ENCODE measurements at places on chromosomes 7 and 10. TPM values are rescaled to one million over a fixed set of nuclear protein-coding genes. Genes with fewer than 3 reads are reported as not detected.

DNA sequence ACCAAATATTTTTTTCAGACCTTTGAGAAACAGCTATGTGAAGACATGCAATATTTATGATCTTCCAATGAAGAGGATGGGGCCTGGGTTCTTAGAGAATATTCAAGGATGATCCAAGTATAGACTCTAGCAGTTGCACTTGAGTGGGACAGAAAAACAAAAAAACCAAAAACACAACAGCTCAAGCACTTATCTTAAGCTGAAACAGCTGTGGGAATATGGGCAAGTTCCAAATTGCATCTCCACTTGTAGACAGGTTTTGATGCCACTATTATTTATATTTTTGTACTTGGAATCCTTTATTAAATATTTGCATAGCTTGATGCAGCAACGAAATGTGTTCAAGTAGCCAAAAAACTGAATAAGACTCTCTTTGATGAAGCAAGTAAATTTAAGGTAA is 2.2 kb upstream of the PDK4 start:
- no peak for DNase-seq

Gene FLNC
- 703 TPM for total RNA-seq

- no peak for DNase-seq
These were observed 193.5 kb downstream of the MGMT start for GRCh38 chr10:129660569-129660968.

DNA sequence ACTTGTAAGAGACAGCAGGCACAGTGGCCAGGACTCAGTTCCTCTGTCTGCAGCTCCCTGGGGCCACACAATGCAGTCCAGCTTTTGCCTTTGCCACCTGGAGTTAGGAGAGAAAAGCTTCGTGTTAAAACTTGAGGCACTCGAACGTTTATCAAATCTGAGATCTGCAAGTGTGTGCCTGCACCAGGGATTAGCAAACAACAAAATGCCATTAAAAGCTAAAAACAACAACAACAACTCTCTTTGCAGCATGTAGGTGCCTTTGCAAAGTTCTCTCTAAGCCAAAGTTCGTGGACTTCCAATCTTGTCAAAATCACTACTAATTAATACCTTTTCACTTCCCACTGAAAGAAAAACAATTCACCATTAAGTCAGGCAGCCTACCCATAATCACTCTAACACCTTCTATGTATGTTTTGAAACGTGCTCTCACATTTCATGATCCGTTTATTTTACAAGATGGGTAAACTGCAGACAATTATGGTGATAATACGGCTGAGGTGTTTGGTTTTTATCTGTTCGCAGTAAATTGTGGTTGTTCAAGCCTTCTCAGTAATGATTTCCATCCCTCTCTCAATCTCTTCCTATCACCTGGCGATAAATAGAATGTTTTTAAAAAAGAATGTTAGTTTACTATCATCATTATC is 36.2 kb upstream of the SDK1 start:
- no peak for DNase-seq

DNA sequence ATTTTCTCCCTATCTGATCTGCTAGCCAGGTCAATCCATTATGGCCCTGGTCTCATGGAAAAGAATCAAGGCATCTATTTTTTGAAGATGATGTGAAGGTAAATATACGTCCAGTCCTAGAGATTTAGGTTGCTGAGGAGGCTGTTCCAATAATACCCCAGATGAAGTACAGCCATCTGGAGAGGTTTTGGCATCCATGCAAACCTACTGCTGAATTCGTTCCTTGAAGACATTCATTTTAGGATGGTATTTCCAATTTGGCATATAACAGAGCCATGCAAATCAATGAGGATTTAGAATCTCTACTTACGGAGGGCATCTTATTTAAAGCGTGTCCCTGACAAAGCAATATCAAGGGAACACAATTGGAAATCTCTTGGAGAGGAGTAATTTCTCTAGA is 465.5 kb downstream of the KCNMA1 start:
- no peak for DNase-seq

- no peak for DNase-seq
These were observed 108.8 kb downstream of the NPY start for GRCh38 chr7:24392774-24393173.

DNA sequence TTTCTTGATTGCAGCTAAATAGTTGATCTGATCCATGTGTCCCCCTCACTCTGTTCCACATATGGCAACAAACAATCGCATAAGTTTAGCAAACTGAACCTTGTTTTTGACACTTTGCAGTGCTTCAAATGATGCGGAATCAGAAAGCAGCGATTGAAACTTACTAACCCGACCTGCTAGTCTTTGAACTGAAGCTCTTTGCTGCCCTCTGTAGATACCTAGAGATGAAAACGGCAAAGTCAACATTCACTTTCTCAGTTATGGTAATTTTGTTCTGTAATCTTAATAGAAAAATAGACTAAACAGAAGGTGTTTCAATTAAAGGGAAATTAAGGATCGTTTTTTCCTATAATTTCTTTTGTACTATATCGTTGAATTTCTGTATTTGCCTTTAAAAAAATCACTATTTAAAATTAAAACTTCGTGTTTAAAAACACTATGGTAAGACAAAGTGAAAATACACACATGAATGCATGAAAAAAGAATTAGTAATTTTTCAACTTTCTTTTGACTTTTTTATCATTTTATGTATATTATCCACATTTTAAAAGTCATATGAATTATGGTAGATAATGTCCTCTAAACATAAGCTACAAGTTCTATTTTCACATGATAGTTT is 276.5 kb downstream of the MAGI2 start:
- DNase-seq: peak; percentile 71

DNA sequence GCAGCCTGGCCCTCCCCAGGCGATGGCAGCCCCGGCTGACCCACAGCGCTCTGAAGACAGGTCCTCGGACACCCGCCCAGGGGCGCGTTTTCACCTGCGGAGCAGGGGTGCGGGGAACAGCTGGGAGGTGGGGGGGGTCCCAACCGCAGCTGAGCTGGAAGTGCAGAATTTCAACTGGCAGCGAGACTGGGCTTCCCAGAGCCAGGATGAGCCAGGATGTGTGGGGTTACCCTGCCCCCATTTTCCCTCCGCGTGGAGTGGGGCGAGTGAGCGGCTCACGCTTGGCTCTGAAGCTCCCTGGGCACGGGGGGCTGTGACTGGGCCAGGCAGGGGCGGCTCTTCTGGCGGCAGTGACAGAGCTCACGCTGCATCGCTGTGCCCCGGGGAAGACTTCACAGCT is 70.2 kb downstream of the DNAJB6 start:
- no peak for DNase-seq

DNA sequence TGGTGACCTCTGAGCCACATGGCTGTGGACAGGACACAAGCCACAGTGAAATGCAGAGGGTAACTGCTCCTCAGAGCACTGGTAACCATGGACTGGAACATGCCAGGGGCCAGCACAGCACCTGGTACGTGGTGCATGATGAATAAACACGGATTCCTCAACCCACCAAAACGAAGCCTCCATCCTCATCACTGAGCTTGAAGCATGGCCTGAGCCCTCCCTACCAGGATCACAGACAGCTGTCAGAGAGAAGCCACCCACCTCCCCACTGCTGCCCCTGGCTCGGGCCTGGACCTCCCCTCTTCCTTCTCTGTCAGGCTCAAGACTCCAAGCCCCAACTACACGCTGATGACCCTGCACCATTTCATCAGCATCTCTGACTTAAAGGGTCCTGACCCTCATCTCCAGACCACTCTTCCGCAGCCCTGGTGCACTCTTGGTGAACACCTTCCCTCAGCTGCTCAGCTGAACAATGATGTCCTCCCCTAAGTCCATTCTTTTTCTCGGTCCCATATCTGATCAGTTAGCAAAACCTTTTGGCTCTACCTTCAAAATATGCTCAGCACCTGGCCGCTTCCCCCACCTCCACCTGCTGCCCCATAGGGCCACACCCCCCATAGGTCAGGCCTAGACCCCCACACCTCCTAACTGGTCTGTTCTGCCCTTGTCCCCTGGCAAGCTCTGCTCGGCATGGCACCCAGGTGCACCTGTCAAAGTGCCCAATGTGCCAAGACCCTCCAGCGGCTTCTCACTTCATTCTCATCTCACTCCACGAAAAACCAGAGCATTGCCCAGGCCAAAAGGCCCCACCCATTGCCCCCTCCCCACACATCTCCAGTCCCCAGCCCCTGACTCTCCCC is 141.1 kb downstream of the MAPK8 start:
- DNase-seq: no peak

Gene PARG
- total RNA-seq: 32.0 TPM

Gene HOXA10
- total RNA-seq: 14.6 TPM

- no peak for DNase-seq
These were observed 40.0 kb downstream of the MYL10 start for GRCh38 chr7:101589052-101589451.

Gene WASHC2C
- 42.7 TPM for total RNA-seq

DNA sequence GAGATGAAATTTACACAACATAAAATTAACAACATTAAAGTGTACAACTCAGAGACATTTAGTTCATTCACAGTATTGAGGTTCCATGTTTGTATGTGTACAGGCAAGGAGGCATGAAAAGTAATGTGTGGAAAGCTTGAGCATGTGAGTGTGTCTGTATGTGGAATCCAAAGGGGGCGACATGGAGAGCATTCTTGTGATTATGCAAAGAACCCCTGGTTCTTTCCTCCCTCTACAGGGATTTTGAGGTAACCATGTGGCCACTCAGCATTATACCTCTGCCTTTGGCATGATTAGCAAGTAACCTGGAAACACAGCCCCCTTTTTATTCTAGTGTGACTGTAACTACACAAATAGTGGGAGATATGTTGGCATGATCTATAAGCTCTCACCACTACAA is 21.0 kb downstream of the OR2F1 start:
- DNase-seq: no peak

GRCh38 chr7:139687980-139688632 is 89.7 kb downstream of the HIPK2 start:
- peak; percentile 60 for DNase-seq

GRCh38 chr7:101453617-101454016 is 90.9 kb downstream of the COL26A1 start:
- DNase-seq: peak; percentile 7

GRCh38 chr10:78634389-78634815 is 434.4 kb upstream of the ZMIZ1 start:
- peak; percentile 85 for DNase-seq

- no peak for DNase-seq
These were observed 23.3 kb upstream of the HSPA12A start for GRCh38 chr10:116765648-116766081.

Gene RNF148
- not detected for total RNA-seq

DNA sequence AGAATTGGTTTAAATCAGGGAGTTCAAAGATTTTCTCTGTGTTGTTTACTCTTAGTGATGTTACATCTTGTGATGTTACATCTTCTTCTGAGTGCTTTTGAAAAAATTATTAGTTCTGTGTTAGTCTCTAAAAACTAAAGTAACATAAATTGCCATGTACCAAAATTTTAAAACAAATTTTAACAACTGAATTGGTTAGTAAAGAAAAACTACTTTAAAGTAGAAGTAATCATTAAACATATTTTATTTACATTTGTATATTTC is 5.2 kb upstream of the IGF2BP3 start:
- DNase-seq: no peak

DNA sequence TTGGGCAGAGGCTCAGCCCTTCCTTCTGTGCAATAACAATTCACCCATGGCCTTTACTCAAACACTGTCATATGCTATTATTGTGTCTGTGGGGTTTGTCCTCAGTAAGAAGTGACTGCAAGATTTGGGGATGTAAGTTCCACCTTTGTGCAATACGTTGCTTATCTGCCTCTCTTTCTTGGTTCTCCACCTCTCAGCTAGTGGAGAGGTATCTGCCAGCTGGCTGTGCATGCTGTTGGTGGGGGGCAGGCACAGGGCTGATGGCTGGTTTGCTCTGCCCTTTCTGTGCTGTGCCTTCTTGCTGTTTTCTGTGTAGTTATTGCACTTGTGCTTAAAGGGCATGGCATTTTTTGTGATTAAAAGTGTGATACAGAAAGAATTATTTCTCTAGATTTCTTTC is 36.2 kb downstream of the CNNM1 start:
- DNase-seq: no peak

DNA sequence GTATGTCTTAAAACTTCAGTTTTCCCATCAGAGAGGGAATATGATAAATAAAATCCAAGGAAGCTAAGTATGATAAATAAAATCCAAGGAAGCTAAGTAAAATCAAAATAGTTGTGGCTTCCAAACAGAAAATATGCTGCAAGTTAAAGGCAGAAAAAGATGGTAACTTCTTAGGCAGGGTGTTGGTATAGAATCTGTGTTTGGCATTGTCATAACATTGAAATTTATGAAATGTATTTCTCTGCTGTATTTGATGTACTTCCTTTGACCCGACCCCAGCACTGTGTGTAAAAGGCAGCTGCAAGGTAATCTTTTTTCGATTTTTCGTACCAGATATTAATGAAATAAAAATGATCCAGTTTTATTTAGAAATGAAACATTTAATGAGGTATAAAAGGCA is 537.2 kb downstream of the TFEC start:
- DNase-seq: no peak

DNA sequence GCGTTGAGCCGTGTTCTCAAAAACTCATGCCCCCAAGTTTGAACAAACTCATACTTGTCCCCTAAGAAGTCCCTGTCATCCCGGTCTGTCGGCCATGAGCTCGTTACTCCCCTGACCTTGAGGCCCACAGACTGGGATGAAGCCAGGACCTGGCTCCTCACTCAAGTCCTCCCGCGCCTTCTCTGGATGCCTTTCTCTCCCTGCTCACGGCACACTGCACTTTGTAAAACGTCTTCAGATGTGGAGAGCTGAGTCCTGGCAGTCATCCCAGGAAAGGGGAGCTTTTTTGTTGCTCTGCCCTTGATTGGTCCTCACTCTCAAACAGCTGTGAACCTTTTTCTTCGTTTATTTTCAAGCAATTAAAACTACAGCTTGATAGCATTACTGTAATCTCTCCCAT is 110.8 kb downstream of the JAZF1 start:
- peak; percentile 69 for DNase-seq

DNA sequence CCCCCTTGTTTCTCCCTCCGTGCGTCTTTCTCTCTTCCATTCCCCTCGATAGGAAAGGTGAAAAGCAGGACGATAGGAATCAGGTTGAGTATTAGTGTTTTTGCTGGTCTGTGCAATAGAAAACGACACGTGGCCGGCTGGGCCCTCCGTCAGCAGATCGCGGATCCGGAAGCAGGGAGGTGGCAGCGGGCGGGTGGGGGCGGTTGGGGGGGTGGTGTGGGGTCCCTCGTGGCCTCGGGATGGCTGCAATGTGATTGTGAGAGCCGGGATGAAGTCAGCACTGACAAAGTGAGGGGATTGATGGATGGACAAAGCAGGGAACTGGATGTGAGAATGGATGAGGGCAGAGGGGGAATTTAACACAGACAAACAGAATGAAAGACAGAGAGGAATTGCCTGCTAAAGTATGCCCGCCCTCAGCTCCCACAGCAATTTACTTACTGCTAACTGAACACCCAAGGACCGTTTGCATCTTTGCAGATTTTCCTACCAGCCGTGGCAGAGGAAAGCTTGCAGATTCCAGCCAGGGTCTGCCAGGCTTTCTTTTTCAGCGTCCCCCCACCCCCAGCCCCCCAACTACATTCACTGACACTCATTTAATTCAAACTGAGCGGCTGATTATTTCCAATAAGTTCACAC is 280.9 kb downstream of the LRMDA start:
- no peak for DNase-seq

- peak; percentile 60 for DNase-seq
These were observed 5.4 kb downstream of the CHST15 start for GRCh38 chr10:124087672-124088634.

GRCh38 chr7:87512906-87513305 is 37.4 kb upstream of the ABCB4 start:
- peak; percentile 28 for DNase-seq

Data from myocyte (in vitro differentiated cells).